ENCODE measurements at places on chromosomes 7 and 10.

GRCh38 chr7:94509264-94509886, at the start of gene CASD1:
Gene CASD1, plus strand, starts transcription at chr7:94509809. Its CDS starts 276 bp downstream, at chr7:94510085.
- peak; percentile 11 for DNase-seq

DNA sequence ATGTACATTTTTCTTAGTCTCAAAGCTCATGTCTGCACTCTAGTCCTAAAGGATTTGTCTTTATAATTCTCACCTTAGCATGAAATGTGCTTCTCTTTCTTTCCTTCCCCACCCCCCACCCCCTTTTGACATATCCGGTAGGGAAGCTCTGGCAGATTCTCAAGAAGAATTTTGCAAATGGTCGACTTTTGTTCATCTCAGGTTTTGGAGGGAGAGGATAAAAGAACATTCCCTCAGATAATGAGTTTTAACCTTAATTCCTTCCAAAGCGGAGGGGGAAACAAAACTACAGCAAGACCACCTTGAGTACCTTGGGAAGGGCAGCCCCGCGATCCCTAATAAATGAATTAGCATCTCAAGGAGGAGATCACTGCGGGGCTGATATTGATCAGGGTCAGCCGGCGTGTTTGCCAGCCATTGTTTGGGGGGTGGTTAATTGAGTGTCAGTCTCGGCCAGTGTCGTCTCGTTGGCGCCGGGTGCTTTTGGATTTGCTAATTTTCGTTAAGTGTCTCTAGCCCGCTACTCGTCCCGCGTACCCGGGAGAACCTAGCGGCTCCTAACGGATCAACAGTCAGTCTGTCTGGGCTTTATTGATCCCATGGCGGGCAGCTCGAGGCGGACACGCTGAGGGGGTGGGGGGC, 874 bp upstream of the BAMBI start:
- DNase-seq, result no peak

DNA sequence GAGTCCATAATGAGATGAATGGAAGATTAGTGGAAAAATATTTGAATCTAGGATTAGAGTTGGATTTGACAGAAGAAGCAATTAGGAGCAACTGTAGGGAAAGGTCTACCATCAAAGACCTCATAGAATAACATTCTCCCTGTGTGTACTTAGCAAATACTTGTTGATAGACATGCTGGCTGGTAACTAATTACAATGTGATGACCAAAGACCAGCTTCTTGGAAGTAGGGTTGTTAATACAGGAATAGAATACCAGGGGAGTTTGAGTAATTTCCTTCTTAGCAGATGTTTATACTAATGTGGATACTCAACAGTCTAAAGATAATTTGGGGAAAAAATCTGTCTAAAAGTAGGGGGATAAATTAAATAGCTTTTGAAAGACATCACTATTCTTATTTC, 357.5 kb upstream of the BMPER start:
- no peak for DNase-seq

- peak; percentile 69 for DNase-seq
These were observed 29.9 kb downstream of the RNLS start for GRCh38 chr10:88553116-88553752.

GRCh38 chr7:51279391-51280023, 37.1 kb downstream of the COBL start:
- DNase-seq, result no peak

- DNase-seq, result peak; percentile 35
These were observed 250.0 kb upstream of the KLF6 start for GRCh38 chr10:4034907-4035598.

- no peak for DNase-seq
These were observed 112.0 kb upstream of the C7orf33 start for GRCh38 chr7:148478551-148478950.

- no peak for DNase-seq
These were observed 2.4 kb downstream of the HHEX start for GRCh38 chr10:92692080-92692671.

DNA sequence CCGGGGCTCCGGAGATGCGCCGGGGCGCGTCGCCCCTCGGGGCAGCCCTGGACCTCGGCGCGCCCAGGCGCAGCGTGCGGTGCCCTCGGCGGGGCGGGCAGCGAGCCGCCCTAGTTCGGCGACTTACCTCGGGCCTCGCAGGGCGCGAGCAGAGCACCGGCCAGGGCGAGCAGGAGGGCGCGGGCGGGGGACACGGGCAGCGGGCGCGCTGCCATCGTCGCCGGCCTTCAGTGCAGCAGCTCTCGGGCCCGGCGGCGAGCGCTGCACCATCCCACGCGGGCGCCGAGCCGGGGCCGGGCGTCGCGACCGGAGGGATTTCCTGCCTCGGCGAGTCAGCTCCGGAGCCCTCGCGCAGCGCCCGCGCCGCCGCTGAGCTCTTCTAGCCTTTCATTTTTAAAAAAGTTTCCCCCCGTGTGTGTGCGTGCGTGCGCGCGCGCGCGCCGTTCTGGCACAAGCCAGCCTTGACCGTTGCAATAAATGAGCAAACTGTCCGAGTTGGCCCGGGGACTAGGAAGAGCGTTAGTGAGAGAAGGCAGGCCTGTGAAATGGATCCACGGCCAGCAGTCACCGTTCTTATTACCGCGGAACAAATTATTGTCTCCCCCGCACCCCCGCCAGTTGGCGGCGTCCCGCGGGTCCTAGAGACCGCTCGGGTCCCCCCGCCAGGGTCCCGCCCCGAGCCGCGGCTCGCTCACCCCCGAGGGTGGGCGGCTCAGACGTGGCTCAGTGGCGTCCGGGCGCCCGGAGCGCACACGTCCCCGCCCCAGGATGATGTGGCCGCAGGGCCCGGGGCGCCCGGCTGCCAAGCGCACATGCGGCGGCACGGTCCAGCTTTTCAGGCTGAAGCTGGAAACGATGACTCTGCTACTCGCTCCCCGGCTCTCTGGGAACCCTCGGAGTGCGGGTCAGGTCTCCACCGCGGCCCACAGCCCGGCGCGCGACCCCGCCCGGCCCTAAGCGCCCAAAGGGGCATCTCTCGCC, at the start of gene ADAM12:
Gene ADAM12, minus strand, starts transcription at position 547 of the 981 bp plus-strand sequence. Its CDS starts 332 bp downstream, at position 215.
- no peak for DNase-seq
